ENCODE measurements at places on chromosomes 4 and X. TPM values are rescaled to one million over a fixed set of nuclear protein-coding genes. Genes with fewer than 3 reads are reported as not detected.

The MAP7D2 gene
- total RNA-seq, result 0.51 TPM

The NMU gene
- total RNA-seq, result not detected

The SPANXN3 gene
- total RNA-seq, result 1.7 TPM

The SRPK3 gene
- 30.3 TPM for total RNA-seq

The DCLK2 gene
- total RNA-seq, result 0.58 TPM

The HPGDS gene
- 0.53 TPM for total RNA-seq

The RAB41 gene
- total RNA-seq, result not detected

The FAM236C gene
- not detected for total RNA-seq

The MAMLD1 gene
- total RNA-seq, result 1.2 TPM

The ETDA gene
- not detected for total RNA-seq

The GNRHR gene
- not detected for total RNA-seq

The GPR143 gene
- not detected for total RNA-seq

The RPL36A gene
- total RNA-seq, result 1,470 TPM

All from gastrocnemius medialis (tissue), 4 donors.